Kidney (tissue), 22 donors: ENCODE measurements at places on chromosomes 6 and 20. TPM values are rescaled to one million over a fixed set of nuclear protein-coding genes. Genes with fewer than 3 reads are reported as not detected.
A peak's percentile ranks its signal among the peaks of the same experiment; 100 is the strongest.

GRCh38 chr6:20789162-20789561 lies 254.9 kb downstream of the CDKAL1 start:
- DNase-seq = no peak

DNA sequence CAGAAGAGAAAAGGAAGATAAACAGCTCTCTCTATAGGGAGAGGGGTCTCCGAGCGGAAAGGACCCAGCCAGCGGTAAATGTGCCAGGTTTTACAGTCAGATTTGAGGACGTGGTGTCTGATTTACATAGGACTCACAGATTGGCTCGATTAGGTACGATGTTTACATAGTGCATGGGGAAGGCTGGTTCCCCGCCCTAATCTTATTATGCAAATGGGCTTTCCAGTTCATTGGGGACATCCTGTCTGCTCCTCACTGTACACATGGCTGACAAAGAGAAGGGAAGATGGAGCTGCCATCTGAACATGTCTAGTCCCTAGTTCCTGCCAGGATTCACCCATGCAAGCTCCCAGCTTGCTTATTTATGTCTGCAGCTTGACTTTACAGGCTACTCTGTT lies 119.9 kb downstream of the RNF144B start:
- peak; percentile 56 for DNase-seq

DNA sequence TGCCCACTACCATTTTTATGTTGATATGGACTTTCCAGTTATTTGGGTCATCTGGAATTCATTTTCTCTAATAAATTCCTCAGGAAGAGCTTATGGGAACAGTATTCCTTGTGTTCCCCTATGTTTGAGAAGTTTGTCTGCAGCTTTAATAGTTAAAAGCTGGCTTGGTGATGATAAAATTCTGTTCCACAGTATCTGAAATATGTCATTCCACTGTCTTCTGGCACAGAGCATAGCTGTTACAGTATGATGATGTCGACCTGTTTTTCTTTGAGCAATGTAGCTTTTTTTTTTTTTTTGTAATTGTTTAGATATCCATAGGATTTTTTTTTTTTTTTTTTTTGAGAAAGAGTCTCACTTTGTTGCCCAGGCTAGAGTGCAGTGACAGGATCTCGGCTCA lies 43.2 kb downstream of the NCOA3 start:
- DNase-seq = no peak

DNA sequence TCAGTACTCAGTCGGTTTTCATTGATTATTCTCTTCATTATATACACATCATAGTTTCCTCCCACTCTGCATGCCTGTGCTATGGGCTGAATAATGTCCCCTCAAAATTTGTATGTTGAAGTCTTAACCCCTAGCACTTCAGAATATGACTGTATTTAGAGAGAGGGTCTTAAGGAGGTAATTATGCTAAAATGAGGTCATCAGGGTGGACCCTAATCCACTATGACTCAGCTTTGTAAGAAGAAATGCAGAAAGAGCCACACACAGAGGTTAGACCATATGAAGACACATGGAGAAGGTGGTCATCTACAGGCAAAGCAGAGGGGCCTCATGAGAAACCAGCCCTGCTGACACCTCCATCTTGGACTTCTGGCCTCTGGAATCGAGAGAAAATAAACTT lies 15.8 kb downstream of the ABHD12 start:
- no peak for DNase-seq

- DNase-seq = no peak
Measured at GRCh38 chr20:32278199-32278643, 770 bp downstream of the KIF3B start.

DNA sequence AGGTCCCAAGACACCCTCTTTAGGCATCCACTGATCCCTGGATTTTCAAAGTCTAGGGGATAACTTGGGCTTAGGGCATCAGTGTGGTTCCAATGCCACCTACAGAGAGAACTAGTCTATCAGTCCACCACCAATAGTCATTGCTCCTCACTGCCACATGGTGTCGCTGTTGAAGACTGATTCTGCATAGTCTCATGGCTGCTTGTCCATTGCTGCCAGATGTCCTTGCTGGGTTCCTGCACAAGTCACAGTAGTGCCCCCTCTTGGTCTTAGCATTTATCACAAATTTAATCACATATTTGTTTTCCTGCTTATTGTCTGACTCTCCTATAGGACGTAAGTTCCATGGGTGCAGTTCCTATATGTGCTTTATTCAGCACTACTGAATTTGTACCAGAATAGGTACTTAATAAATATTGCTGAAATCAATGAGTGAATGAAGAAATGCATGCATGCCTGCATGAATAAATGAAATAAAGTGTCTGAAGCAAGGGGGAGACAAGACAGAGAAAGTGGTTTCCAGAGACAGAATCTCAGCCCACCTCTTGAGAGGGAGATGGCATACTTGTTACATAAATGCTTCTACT lies 45.9 kb upstream of the RALY start:
- no peak for DNase-seq

DNA sequence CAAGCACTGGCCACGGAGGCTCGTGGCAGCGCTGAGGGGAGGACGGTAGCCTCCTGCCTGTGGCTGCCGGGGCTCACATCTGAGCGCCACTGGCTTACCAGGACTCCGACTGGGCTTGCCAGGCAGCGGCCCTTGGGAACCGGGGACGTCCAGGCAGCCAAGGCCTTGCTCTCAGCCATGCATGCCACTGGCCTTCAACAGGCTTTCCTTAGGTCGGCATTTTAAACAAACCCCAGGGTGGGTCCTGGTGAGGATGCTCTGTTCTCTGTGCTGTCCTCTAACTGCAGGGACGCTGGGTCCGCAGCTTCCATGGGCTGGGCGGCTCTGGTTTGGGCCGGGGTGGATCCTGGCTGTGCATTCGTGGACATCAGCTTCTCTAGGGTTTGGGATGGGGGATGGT lies 59.1 kb upstream of the BHLHE23 start:
- DNase-seq = no peak

- peak; percentile 28 for DNase-seq
Measured at GRCh38 chr6:94099072-94099471, 679.7 kb upstream of the EPHA7 start.

- no peak for DNase-seq
Measured at GRCh38 chr6:84361372-84362192, 134.1 kb upstream of the CEP162 start.

DNA sequence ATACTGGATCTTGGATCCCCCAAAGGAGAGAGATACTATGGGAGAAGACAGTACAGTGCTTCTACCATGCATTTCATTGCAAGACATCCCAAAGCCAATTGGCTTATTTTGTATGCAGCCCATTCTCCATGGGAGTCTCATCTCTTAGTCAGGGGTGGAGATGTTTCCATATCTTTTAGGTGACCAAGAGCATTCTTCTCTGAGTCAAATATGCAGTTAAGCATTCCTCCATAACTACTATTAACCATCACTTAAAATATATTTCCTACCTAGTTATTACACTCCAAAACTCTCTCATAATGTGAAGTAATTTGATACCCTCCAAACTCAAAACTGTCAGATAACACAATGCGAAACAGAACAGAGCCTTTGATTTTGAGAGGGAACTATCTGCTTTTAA lies 542.6 kb downstream of the HDGFL1 start:
- no peak for DNase-seq

GRCh38 chr6:149840345-149841075 lies 23.6 kb downstream of the LRP11 start:
- DNase-seq = peak; percentile 17

PTPRT gene
- polyA plus RNA-seq = not detected

UBE2C gene
- polyA plus RNA-seq = 2.0 TPM

CST8 gene
- polyA plus RNA-seq = not detected

KIZ gene
- 17.3 TPM for polyA plus RNA-seq

KHDRBS2 gene
- polyA plus RNA-seq = not detected

EPHA7 gene
- polyA plus RNA-seq = 2.6 TPM

GABBR1 gene
- polyA plus RNA-seq = 12.7 TPM
